ENCODE measurements at places on chromosomes 2 and 18.

- DNase-seq = no peak
These were observed 1184.9 kb upstream of the ACVR2A start for GRCh38 chr2:146659976-146660375.

DNA sequence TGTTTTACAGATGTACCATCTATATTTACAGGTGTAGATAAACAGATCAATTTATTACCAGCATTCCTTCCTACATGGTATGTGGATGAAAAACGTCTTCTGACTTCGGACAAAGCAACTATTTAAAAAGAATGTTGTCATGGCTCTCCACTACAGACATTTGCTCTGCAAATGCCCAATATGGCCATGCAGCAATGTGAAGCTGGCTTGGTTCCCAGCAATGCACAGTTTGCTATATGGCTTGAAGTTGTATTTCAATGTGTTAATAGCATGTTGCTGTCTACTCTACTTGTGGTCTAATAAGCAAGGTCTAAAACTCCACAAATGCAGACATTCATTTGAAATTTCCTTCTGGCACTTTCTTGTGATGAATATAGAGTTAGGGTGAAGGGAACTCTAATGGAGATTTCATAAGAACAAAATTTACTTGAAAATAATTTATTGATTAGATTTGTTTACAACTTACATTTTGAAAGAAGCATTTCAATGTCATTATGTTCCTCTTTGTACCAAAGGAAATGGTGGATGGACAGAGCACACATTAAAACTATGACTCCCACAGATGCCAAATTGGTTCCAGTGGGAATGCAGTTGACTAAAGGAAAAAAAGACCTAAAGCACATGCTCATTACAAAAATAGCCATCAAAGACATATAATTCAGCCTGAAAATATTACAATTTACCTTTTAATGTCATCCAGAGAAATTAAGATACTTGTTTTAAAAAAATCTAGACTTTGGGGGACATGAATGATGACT, 234.0 kb downstream of the DYM start:
- DNase-seq = no peak

GRCh38 chr2:219525533-219526232, 11.4 kb downstream of the ASIC4 start:
- no peak for DNase-seq

DNA sequence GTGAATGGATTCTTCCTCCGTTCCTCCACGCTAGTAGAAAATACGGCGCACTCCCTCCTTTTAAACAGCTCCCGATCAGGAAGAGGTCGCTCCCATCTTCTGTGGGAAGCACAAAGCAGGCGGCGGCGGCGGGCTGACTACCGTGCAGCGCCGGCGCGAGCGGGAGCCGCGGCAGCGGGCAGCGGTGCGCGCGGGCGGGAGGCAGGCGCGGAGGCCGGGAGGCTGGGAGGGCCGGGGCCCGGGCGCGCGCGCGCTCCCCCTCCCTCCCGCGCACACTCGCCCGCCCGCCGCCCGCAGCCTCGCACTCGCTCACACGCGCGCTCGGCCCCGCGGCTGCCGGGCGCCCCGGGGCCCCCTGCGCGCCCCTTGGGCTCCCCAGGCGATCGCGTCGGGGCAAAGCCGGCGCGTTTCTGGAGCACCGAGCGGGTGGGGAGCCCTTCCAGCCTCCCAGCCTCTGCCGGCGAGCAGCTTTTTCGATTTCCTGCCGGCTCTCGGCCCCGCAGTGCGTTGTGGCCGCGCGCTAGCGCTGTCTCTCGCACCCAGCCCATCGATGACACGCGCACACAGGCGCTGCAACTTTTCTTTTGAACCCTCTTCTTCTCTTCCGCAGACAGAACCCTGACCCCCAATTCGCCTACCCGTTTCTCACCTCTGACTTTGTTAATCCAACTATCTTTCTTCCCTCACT, at the start of gene SLC8A1:
Gene SLC8A1, minus strand, starts transcription at position 173 of the 688 bp plus-strand sequence.
- DNase-seq = no peak

DNA sequence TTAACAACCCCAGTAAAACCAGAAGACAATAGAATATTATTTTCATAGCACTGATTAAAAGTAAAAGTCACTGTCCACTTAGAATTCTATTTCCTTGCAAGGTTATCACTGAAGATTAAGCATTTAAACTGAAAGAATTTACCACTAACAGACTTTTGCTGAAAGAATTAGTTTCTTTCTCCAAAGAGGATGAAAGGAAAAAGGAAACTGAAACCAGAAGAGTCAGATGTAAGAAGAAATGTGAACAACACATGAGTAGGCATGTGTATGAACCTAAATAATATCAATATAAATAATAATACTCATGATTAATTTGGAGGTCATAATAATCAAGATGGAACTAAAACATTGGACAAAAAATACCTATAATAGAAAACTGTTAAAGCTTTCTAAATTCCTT, 82.4 kb upstream of the KLHL29 start:
- DNase-seq = no peak

DNA sequence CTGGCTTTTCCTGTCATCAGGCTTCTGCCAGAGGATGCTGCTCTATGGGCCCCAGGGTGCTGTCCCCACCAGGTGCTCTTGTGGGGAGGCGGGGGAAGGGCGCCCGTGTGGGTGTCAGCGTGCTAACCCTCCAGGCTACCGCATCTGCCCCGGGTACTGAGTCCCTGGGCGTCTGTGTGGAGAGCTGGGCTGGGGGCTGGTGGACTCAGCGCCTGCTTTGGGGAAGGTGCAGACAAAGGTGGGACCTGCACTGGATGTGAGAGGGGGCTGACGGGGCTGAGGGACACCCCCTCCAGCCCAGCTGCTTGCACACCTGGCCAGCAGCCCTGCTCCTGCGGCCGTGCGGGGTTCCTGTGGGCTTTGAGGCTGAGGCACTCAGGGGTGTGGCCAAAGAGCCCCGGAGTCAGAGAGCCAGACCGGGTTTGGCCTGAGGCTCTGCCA, 120.7 kb upstream of the PXDN start:
- DNase-seq = no peak

- no peak for DNase-seq
These were observed 15.9 kb downstream of the DYM start for GRCh38 chr18:49444581-49444980.

GRCh38 chr2:69084492-69084891, 71.5 kb downstream of the ANTXR1 start:
- no peak for DNase-seq

GRCh38 chr2:173606619-173607248, 252.1 kb downstream of the CDCA7 start:
- no peak for DNase-seq

- DNase-seq = no peak
These were observed 17.2 kb downstream of the TEX51 start for GRCh38 chr2:126915903-126916302.

GRCh38 chr2:32246911-32247310, 17.8 kb downstream of the NLRC4 start:
- DNase-seq = no peak

- no peak for DNase-seq
These were observed 33.6 kb upstream of the B3GNT7 start for GRCh38 chr2:231361701-231362554.

DNA sequence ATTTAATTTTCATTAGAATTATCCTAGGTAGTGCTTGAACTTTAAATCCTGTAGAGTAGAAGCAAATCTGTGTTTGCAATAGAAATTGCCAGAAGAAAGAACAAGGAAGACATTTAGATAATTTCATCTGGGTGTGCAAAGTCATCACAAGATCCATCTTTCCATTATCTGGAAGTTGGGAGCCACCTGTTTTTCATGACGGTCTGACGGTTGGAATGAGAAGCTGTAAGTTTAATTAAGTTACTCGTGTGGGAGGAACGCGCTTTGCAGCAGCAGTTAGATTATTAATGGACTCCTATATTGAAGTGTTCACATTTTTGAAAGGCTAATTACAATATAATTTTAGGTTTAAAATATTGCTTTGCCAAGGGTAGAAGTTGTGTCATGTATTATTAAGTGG, 69.9 kb upstream of the PARD3B start:
- DNase-seq = no peak

- no peak for DNase-seq
These were observed 48.8 kb upstream of the TMEFF2 start for GRCh38 chr2:192243488-192243887.

DNA sequence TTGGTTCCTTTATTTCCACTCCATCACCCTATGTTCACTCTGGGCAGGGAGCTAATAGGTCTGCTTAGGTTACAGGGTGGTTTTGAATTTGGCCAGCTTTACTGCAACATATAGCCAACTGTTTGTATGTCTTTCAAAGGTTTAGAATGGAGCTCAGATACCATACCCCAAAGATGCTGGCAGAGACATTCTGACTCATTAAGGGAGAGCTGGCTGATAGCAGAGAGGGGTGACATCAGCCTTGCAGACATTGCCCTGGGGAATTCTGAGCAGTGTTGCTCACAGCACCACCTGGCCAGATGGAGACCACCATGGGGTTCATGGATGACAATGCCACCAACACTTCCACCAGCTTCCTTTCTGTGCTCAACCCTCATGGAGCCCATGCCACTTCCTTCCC, 2.1 kb downstream of the PROKR1 start:
- no peak for DNase-seq

- DNase-seq = no peak
These were observed 56.8 kb downstream of the ASXL2 start for GRCh38 chr2:25821225-25822056.

DNA sequence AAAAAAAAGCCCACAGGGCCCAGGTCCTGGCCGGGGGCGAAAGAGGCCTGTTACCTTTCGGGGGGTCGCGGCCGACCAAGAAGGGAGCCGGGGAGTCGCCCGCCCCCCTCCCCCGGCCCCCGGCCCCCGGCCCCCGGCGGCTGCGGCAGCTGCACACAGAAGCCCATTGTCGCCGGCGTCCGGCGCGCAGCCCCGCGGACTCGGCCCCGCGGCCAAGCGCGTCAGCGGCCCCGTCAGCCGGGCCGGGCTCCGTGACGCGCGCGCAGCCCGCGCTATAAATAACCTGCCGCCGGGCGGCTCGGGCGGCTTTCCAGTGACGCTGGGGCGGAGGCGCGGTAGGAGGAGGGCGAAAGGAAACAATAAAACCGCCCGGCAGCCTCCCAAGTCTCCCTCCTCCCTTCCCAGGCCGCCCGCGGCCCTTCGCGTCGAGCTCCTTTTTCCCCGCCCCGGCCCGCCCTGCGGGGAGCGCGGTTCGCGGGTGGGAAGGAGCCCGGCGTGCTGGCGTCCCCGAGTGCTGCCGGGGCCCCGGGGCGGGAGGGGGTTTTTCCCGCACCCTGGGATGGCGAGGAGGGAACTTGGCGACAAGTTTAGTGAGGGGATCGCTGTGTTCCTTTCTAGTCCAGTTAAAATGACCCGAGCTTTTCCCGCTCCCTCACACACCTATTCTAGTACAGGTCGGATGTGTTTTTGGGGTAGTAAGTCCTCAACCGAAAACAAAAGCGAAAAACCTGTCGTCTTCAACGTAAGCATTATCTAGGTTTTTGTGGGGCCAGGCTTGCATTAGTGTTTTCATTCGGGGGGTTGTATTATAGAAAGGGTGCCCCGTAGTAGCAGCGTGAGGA, 10.0 kb upstream of the NR4A2 start:
- peak; percentile 79 for DNase-seq

GRCh38 chr18:25423267-25423666, 71.3 kb upstream of the ZNF521 start:
- DNase-seq = no peak

GRCh38 chr18:67670024-67670543, 153.6 kb upstream of the DSEL start:
- no peak for DNase-seq

DNA sequence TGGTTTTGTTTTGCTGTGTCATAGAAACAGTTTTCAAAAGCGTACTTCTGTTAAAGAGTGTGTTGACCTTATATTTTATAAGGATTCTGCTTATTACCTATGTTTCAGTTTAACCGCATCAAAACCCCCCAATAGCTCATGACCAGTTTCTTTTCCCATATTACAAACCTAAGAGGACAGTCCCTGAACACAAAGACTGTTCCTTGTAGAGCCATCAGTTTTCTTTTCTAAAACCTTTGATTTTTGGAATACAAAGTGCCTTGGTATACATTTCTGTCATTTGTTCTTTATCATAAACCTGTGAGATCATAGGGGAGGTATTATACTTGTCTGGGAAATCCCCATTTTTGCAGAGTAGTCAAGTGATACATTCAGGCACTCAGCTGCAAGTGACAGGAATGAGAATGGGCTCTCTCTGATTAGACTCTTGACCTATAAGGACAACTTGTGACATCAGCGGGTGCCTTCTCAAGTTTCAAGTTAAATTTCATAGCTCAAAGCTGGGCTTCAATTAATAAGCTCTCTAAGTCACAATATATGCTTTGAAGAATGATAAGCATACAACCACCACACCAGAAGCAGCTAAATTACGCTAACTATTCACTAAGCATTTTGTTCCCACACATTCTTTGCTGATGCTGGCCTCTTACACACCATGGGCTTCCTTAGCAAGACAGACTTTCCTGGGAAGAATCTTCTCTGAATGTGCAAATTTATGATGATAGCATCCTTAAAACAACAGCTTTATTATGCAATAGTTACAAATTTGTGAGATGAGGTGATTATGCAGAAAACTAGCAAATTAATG, 97.5 kb upstream of the CD302 start:
- no peak for DNase-seq

DNA sequence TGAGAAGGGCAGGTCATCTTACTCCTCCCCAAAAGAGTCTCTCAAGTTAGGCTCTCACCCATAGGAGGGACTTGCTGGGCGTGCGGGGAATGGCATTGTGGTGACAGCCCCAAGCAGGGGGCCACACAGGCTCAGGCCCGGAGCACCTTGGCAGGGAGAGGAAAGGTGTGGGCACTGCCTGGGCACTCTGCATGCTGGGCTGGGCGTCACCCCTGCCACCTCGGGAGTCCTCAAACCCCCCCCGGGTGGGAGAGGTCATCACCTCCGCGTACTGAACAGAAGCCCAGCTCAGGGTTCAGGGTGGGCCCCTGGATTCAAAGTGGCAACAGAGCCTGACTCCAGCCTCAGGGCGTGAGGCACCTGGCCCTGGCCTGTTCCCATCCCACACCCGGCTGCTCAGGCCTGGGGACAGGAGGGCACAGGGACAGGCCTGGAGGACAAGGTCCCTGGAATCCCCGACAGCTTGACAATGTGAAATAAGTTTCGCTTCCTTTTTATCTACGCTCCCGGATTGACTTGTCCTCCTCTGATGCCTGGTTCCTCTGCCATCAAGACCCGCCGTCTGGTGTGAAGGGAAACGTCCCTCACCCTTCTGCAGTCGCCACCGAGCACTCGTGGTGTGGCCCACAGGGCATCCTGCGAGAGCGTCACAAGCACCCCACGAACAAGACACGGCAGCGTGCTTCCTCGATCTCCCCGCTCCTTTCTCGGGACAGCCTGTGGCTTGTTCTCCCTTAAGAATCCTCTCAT, 97.8 kb downstream of the HDAC4 start:
- no peak for DNase-seq
